Stimulated activated CD8-positive, alpha-beta memory T cell treated with anti-CD3 and anti-CD28 coated beads, Interleukin-7, amount 100 ng/mL, for 4 hours (primary cell): ENCODE measurements at places on chromosomes 11 and 22.

DNA sequence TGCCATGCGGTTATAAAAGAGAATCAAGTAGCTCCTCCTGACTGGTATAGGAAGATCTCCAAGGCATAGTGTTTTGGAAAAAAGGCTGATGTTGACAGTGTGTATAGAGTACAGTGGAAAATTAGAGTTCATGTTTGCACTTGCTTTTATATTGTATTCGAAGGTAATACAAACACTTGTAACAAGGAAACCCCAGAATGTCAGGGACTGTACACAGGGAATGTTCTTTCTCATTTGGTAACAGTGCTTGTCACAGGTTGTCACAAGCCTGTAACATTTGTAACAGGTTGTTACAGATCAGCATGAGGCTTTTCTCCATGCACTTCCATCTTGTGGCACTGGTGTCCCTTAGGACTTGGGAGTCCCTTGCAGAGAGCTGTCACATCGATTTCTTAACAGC, 64.0 kb downstream of the GRK3 start:
- DNase-seq: no peak

GRCh38 chr11:94786264-94787126, 18.3 kb downstream of the AMOTL1 start:
- DNase-seq: no peak

DNA sequence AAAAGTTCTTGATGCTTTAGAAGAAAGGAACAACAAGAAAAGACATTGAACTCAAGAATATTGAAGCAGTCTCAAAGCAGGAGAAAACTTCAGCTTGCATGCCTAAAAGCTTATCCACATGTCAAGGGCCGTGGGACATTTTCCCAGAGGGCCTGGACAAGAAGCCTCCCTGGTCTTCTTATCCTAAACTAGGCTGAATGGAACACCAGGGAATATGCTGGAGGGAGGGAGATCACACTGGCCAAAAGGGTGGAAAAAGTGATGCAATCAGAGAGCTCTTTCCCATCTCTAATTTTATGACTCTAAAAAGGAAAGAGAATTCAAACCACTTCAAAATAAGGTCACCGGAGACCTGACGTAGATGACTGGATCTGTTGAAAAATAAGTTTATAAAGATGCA, 107.2 kb downstream of the MPPED2 start:
- no peak for DNase-seq

GRCh38 chr11:123241874-123242543, 47.0 kb upstream of the CLMP start:
- no peak for DNase-seq

DNA sequence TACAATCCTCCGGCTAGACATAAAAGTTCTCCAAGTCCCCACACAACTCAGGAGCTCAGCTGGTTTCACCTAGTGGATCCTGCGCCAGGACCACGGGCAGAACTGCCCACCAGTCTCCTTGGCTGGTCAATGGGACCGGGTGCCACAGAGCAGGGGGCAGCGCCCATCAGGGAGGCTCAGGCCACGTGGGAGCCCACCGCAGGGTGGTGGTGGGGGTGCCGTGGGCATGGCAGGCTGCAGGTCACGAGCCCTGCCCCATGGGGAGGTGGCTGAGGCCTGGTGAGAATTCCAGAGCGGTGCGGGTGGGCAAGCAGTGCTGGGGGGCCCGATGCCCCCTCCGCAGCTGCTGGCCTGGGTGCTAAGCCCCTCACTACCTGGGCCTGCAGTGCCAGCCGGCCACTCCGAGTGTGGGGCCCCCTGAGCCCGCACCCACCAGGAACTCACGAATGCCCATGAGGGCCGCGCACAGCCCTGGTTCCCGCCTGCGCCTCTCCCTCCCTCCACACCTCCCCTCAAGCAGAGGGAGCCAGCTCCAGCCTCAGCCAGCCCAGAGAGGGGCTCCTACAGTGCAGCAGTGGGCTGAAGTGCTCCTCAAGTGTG, 1091.9 kb upstream of the TENM4 start:
- no peak for DNase-seq

- no peak for DNase-seq
These were observed 121.3 kb downstream of the CSNK2A3 start for GRCh38 chr11:11231763-11232162.

DNA sequence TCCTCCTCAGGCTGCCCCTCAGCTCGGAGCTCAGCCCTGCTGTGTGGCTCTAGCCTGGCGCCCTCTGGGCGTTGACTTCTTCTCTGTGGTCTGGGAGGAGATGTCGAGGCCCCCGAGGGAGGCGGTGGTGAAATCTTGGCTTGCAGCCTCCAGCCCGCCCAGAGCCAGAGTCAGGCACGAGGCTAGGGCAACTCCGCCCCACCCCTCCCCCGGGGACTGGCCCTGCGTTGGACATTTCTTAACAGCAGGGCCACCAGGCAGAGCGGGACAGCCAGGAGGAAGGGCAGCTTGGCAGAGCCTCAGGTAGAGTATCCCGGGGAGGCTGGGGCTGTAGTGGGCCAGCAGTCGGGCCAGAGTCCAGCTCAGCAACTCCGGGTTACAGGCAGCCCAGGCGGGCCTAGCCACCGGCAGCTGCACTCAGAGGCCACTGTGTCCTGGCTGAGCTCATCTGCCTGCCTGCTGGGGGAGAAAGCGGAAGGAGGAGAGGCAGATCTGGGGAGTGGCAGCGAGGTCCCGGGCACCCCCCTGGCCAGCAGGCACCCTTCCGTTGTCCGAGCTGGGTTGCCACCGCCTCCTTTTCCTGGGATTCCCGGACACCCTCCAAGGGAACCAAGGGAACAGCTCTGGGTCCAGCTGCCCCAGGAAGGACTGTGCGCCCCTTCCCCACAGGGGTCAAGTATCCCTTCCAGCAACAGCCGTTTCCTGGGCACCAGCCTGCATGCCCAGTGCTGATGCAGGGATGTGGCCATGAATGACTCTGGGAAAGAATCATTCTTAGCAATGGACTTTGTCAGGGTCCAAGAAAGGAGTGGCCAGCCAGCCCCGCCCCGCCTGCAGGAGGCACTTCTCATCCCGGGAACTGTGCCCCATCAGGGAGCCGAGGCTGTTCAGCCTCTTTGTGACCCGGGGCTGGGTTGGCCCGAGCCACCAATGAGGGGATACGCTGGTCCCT, at the start of gene ALDH3B1:
Gene ALDH3B1 (plus strand): TSS at position 238 of the 952 bp plus-strand sequence. CDS start 4,971 bp downstream, outside the sequence.
- no peak for DNase-seq

- no peak for DNase-seq
These were observed 1.6 kb downstream of the GTPBP1 start for GRCh38 chr22:38707346-38707745.

DNA sequence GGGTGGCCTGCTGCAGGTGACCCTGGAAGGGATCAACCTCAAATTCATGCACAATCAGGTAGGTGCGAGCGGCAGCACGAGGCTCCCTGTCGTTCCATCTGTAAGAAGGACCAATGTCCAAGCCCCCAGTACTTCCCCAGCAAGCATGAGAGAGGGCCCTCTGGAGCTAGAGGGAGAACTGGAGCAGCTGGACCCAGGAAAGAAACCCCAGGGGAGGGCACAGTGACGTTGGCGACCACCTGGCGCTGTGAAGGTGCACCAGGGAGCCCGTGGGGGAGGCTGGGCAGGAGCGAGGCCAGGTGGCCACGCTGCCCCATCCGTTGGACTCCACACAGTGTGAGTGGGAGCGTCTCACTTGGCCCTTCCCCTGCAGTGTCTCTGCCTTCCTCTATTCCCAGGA, 28.0 kb downstream of the MYBPC3 start:
- DNase-seq: no peak

GRCh38 chr22:50298937-50299784, 8.3 kb downstream of the PLXNB2 start:
- no peak for DNase-seq

DNA sequence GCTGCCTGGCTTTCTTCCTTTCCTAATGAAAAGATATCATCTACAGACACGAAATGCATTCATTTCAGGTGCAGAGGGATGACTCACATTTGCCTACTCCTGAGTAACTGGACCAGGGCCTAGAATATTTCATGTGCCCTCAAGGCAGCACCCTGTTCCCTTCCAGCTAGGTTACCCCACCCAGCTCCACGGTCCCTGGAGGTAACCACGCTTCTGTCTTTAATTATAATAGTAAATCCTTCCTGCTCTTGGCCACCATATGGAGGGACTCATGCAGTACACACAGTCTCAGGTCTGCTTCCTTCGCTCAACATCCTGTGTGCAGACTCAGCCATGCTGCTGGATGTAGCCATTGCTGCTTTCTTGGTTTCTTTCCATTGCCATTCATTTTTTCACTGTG, 22.3 kb downstream of the DHCR7 start:
- no peak for DNase-seq

- no peak for DNase-seq
These were observed 3.1 kb downstream of the FLI1 start for GRCh38 chr11:128696941-128697340.

- DNase-seq: no peak
These were observed 67.1 kb downstream of the SLC35F2 start for GRCh38 chr11:107791343-107792048.
